Tibial nerve (tissue), 4 donors: ENCODE measurements at places on chromosomes 4 and X. TPM values are rescaled to one million over a fixed set of nuclear protein-coding genes. Genes with fewer than 3 reads are reported as not detected.
A peak's percentile ranks its signal among the peaks of the same experiment; 100 is the strongest.

ABLIM2 gene
- total RNA-seq: 31.9 TPM

DRD5 gene
- not detected for total RNA-seq

HSFX3 gene
- not detected for total RNA-seq

NPNT gene
- total RNA-seq: 15.6 TPM

SSX2 gene
- not detected for total RNA-seq

NOX1 gene
- total RNA-seq: not detected

MAGEE2 gene
- total RNA-seq: not detected

SERTM2 gene
- total RNA-seq: not detected

PWWP3B gene
- total RNA-seq: 18.0 TPM

- H3K4me1 ChIP-seq: no peaks in the 10 kb centered on the region
- peak overlapping the region; percentile 56 for H3K27ac ChIP-seq
- DNase-seq: no peak
- H3K4me3 ChIP-seq: peak overlapping the region; percentile 18
Measured at GRCh38 chrX:40933706-40934425, 151.4 kb upstream of the USP9X start.

- H3K27ac ChIP-seq: no peak overlapping the region
- H3K4me3 ChIP-seq: no peak overlapping the region
- H3K36me3 ChIP-seq: no peaks in the 10 kb centered on the region
- no peaks in the 10 kb centered on the region for H3K4me1 ChIP-seq
- peaks cover 4% of the 10 kb centered on the region for H3K27me3 ChIP-seq
Measured at GRCh38 chrX:113369056-113369455, 528.4 kb upstream of the AMOT start.

- no peaks in the 10 kb centered on the region for H3K36me3 ChIP-seq
- H3K27ac ChIP-seq: no peak overlapping the region
- H3K4me3 ChIP-seq: no peak overlapping the region
Measured at GRCh38 chrX:35006361-35006760, 63.8 kb downstream of the FAM47B start.

- DNase-seq: no peak
- H3K4me1 ChIP-seq: no peaks in the 10 kb centered on the region
- peaks cover 14% of the 10 kb centered on the region for H3K27me3 ChIP-seq
- H3K4me3 ChIP-seq: no peak overlapping the region
- H3K36me3 ChIP-seq: no peaks in the 10 kb centered on the region
Measured at GRCh38 chrX:108271397-108271787, 166.8 kb downstream of the COL4A6 start.

- no peaks in the 10 kb centered on the region for H3K4me1 ChIP-seq
- H3K27ac ChIP-seq: no peak overlapping the region
- peaks cover 57% of the 10 kb centered on the region for H3K36me3 ChIP-seq
- no peak for DNase-seq
- H3K4me3 ChIP-seq: no peak overlapping the region
- H3K27me3 ChIP-seq: no peaks in the 10 kb centered on the region
Measured at GRCh38 chrX:136219893-136220292, 31.3 kb downstream of the MAP7D3 start.

- DNase-seq: no peak
- peaks cover 8% of the 10 kb centered on the region for H3K27me3 ChIP-seq
- H3K36me3 ChIP-seq: no peaks in the 10 kb centered on the region
- no peak overlapping the region for H3K4me3 ChIP-seq
- H3K27ac ChIP-seq: no peak overlapping the region
- no peaks in the 10 kb centered on the region for H3K4me1 ChIP-seq
Measured at GRCh38 chrX:123263270-123263669, 79.2 kb downstream of the GRIA3 start.

DNA sequence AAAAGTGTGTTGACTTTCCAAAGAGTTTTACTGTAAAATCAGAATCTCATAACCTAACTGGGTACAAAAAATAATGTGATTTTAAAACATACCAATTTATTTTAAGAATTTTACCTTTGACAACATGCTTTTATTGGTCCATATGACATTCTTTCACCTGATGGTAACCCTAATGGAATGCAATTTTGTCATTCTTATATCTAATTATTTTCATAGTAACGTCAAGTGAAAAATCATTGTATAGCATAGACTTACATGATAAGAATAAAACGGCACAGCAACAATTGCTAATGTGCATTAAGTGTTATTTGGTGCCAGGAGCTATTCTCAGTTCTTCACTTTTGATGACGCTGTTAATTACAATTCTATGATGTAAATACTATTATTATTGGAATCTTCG is 13.6 kb downstream of the UNC5C start:
- no peaks in the 10 kb centered on the region for H3K27me3 ChIP-seq
- DNase-seq: no peak
- H3K4me3 ChIP-seq: no peak overlapping the region
- H3K4me1 ChIP-seq: no peaks in the 10 kb centered on the region

DNA sequence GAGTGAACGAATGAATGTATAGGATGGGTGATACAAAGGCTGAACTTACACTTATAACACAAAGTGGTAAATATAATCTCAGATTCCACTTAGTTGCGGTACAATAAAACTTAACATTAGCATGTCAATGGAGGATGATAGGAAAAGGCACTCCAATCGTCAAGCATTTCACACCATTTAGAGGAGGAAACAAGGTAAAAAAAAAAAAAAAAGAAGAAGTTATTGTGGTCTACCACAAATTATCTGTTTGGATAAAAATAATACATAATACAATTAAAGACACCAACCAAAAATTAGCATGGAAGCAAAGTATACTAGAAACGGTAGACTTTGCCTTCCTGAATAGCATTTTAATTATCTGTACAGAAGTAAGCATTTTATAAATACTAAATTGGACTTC is 205.5 kb downstream of the PPP3CA start:
- DNase-seq: no peak
- no peaks in the 10 kb centered on the region for H3K36me3 ChIP-seq
- H3K4me3 ChIP-seq: no peak overlapping the region
- H3K4me1 ChIP-seq: peaks cover 3% of the 10 kb centered on the region
- H3K27me3 ChIP-seq: no peaks in the 10 kb centered on the region
- no peak overlapping the region for H3K27ac ChIP-seq

- H3K27ac ChIP-seq: no peak overlapping the region
- no peaks in the 10 kb centered on the region for H3K4me1 ChIP-seq
- no peak for DNase-seq
- no peak overlapping the region for H3K4me3 ChIP-seq
Measured at GRCh38 chr4:182155806-182156205, 87.4 kb upstream of the TENM3 start.

DNA sequence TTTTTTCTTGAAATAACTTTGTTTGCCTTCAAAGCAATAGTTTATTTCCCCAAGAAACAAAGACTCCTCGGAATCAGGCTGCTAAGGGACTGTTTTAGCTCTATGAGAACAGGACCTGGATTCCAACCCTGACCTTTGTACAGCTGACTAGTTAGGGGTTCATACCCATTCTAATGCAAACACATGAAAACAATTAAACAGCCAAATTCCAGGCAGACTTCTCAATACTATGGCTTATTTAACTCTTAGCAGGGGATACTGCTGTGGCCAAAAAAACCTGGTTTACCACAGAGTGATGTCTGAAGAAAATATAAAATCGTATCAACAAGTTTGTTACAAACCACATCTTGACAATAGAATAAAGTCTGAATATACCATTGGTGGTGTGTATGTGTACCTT is 129.6 kb upstream of the INTU start:
- H3K36me3 ChIP-seq: no peaks in the 10 kb centered on the region
- H3K4me3 ChIP-seq: no peak overlapping the region
- no peaks in the 10 kb centered on the region for H3K27me3 ChIP-seq
- DNase-seq: no peak
- no peaks in the 10 kb centered on the region for H3K4me1 ChIP-seq
- H3K27ac ChIP-seq: no peak overlapping the region

DNA sequence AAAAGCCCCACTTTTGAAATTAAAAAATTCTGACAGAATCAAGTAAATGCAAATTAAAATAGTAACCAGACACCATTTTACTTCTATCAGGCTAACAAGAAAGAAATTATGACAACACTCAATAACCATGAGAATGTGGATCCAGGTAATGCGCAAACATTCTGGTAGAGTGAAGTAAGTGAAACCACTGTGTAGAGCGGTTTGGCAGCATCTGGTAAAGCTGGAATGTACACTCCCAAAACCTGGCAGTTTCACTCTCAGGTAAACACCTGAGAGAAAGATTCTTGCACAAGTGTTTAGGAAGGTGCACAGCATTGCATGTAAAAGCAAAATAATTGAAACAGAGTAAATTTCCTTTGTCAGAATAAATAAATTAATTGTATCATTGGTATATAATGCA is 81.8 kb downstream of the TRIML1 start:
- no peak for DNase-seq
- no peaks in the 10 kb centered on the region for H3K36me3 ChIP-seq
- no peaks in the 10 kb centered on the region for H3K4me1 ChIP-seq

DNA sequence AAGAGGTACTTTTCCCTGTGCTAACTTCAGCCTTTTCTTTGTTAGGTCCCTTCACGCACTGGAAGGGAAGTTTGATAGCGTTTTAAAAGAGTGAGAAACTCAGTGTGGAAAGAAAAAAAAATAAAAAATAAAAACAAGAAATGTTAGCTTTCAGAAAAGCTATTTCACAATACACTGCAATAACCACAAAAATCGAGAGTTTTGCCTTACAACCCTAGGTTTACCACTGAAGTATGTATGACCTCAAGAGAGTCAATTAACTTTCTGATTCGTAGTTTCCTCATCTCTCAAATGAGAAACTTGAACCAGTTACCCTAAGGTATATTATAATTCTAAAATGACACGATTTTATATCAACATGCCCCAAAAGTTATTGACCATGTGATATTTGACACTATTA is 93.9 kb upstream of the JADE1 start:
- H3K4me3 ChIP-seq: no peak overlapping the region
- no peak for DNase-seq
- H3K36me3 ChIP-seq: no peaks in the 10 kb centered on the region
- H3K27me3 ChIP-seq: no peaks in the 10 kb centered on the region
- no peak overlapping the region for H3K27ac ChIP-seq
- H3K4me1 ChIP-seq: peaks cover 12% of the 10 kb centered on the region

DNA sequence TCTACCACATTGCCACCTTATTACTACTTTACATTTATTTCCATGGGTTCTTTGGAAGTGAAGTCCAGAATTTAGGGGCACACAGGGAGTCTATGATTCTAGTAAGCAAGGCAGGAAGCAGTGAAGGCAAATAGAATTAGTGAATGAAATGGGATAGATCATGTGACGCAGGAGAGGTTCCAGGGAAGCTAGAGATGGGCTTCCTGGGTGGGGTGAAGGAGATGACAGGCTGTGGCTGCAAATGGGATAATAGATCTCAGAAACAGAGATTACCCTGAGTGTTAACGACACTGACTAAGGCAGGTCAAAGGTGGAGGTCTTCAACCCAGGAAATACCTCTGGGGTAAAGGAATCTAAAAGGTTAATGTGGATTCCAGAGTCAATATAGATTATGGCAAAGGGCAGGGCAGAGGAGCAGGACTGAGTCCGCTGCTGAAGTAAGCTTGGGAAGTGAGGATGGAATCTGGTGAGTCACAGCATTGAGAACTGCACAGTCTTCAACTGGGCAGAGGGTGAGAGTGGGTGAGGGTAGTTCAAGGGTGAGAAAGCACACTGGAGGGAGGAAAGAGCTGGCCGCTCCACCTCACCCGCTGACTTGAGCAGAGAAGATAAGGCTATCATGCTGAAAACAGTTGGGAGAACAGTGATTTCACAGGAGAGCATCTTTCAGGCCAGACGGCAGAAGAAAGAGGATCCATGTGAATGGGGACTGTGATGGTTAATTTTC is 70.8 kb downstream of the ANXA3 start:
- H3K27me3 ChIP-seq: no peaks in the 10 kb centered on the region
- no peaks in the 10 kb centered on the region for H3K4me1 ChIP-seq
- H3K27ac ChIP-seq: no peak overlapping the region
- H3K36me3 ChIP-seq: no peaks in the 10 kb centered on the region
- H3K4me3 ChIP-seq: no peak overlapping the region
- DNase-seq: no peak

- H3K36me3 ChIP-seq: no peaks in the 10 kb centered on the region
- H3K27me3 ChIP-seq: no peaks in the 10 kb centered on the region
- no peaks in the 10 kb centered on the region for H3K4me1 ChIP-seq
- no peak overlapping the region for H3K27ac ChIP-seq
Measured at GRCh38 chr4:174189392-174190015, 94.0 kb downstream of the FBXO8 start.

DNA sequence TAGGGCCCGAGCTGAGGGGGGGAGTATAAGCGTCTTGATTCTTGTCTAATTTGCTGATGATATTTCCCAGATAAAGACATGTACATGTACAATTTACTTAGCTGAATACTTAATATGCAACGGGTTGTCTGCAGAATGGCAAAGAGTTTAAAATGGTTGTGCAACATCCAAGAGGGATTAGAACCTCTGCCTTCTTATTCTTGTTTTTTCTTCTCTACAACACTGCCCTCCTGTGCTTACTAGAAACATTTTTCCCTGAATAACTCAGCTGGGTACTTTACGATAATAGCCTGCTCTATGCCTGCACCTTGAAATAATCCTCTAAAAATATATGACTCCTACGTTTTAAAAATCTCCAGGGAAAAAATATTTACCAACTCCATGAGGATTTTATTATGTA is 41.8 kb downstream of the INTS12 start:
- no peak overlapping the region for H3K4me3 ChIP-seq
- H3K4me1 ChIP-seq: no peaks in the 10 kb centered on the region

DNA sequence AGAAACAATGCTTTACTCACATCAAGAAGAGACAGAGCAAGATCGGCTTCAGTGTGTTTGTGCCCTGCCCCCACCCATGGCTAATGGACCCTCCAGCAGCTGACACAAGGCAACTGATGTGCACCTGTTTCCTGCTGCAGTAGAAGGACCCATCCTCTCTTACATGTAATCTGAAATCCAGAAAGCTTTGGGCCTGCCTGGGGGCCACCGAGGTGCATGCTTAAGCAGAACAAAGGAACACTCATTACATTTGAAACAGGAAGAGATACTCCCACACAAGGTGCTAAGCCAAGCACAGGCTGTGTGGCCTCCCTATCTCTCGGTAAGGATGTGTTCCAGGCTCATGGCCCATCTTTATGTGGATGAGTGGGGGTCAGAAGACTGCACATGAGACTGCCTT is 338.0 kb downstream of the SPOCK3 start:
- no peak for DNase-seq
- no peaks in the 10 kb centered on the region for H3K4me1 ChIP-seq
- H3K36me3 ChIP-seq: no peaks in the 10 kb centered on the region
- H3K27me3 ChIP-seq: no peaks in the 10 kb centered on the region
- no peak overlapping the region for H3K27ac ChIP-seq

- no peaks in the 10 kb centered on the region for H3K36me3 ChIP-seq
- no peaks in the 10 kb centered on the region for H3K27me3 ChIP-seq
- H3K27ac ChIP-seq: no peak overlapping the region
- no peak overlapping the region for H3K4me3 ChIP-seq
- no peak for DNase-seq
Measured at GRCh38 chr4:54852054-54852453, 194.3 kb downstream of the KIT start.

- no peaks in the 10 kb centered on the region for H3K27me3 ChIP-seq
- no peak for DNase-seq
- H3K4me3 ChIP-seq: no peak overlapping the region
- H3K4me1 ChIP-seq: no peaks in the 10 kb centered on the region
Measured at GRCh38 chrX:132501606-132502005, 12.8 kb upstream of the MBNL3 start.

GRCh38 chr4:183766140-183766539 is 107.0 kb downstream of the TRAPPC11 start:
- H3K36me3 ChIP-seq: no peaks in the 10 kb centered on the region
- no peak overlapping the region for H3K4me3 ChIP-seq
- DNase-seq: no peak
- peaks cover 21% of the 10 kb centered on the region for H3K4me1 ChIP-seq
- H3K27me3 ChIP-seq: no peaks in the 10 kb centered on the region
